ENCODE measurements at places on chromosomes 2 and 18.

DNA sequence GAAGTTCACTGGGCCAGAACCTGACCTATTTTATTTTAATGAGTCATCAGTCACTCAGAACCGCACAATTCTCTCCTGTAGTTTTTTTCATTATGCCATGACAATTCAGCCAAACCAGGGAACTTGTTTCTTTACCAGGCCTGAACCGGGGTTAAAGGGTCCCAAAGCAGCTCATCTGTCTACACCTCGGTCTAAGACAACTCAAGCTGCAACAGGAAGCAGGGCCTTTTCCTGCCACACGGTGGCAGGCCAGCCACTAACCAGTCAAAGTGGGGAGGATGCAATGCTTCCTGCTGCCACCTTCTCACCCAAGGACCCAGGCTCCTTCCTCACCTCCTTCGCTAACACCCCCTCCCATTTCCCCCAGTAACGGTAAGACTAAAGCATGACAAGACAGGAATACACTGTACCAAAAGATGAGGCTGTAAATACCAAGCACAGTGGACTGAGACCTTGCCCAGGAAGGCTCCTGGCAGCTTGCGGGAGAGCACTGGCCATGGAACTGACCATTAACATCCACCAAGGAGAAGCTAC, 56.7 kb upstream of the ACKR3 start:
- no peak for DNase-seq

DNA sequence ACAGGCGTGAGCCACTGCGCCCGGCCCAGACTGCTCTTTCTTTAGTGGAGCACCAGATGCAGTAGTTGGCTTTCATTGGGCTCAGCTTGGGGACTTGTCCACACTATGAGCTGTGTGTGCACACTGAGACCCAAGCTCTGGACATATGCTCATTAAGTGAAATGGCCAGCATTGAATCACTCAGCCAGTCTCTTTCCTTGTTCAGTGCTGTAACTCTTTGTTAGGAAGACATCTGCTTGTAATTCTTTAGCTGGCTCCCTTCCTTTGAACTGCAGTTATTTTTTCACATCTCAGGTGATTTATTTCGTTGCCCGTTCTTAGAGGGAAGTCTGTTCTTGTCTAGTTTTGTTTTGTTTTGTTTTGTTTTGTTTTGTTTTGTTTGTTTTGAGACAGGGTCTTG, 70.5 kb downstream of the CAB39 start:
- no peak for DNase-seq

GRCh38 chr2:101773137-101773536, 75.6 kb downstream of the MAP4K4 start:
- DNase-seq = no peak

GRCh38 chr2:173496746-173497145, 142.1 kb downstream of the CDCA7 start:
- DNase-seq = no peak

- DNase-seq = no peak
Measured at GRCh38 chr2:61807036-61807757, 46.7 kb downstream of the FAM161A start.

GRCh38 chr2:211881449-211881848, 657.2 kb downstream of the ERBB4 start:
- no peak for DNase-seq

- peak; percentile 3 for DNase-seq
Measured at GRCh38 chr2:59892398-59892797, 661.1 kb downstream of the BCL11A start.

GRCh38 chr18:36595818-36596215, 233.0 kb downstream of the TPGS2 start:
- DNase-seq = no peak

DNA sequence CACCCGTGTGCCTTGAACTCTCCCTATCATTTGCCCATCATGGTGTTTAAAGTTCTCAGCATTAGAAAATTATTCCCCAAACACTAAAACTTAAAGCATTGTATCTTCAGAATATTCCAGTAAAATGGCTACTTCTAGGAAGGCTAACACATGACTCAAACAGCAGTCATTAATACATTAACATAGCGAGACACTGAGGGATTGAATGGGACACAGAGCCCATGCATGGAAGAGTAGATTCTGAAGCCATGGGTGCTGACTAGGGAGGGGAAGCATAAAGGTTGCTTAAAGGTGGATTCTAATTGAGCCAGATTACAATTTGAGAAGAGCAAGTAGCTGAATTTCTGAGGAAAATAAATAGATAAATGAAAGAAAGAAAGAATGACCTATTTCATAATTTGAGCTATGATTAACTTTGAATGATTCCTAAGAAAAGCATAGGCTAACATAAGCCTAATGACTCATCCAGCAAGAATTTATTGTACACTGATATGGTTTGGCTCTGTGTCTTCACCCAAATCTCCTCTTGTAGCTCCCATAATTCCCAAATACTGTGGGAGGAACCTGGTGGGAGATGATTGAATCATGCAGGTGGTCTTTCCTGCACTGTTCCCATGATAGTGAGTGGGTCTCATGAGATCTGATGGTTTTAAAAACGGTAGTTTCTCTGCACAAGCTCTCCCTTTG, 79.8 kb upstream of the PIK3C3 start:
- no peak for DNase-seq

DNA sequence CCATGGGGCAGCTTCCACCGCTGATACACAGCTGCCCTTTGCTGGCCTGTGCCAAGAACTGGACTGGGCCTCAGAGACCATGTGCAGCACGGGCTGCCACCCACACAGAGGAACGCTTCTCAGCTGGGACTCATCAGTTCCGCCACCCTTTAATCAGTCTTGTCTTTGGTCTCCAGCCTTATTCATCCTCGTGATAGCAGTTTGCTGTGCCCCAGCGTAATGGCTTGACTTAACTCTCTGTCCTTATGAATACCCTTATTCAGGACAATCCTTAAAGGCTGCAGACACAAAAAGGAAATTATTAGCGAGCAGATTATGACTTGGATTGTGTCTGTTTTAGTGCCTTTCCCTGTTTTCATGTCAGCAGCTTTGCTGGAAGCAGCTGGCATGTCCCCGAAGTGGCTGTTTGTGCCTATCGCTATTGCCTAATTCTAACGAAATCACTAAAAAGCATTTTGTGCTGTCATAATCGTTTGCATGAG, 108.9 kb upstream of the DAPL1 start:
- no peak for DNase-seq

GRCh38 chr2:222142027-222142426, 156.8 kb downstream of the PAX3 start:
- no peak for DNase-seq

DNA sequence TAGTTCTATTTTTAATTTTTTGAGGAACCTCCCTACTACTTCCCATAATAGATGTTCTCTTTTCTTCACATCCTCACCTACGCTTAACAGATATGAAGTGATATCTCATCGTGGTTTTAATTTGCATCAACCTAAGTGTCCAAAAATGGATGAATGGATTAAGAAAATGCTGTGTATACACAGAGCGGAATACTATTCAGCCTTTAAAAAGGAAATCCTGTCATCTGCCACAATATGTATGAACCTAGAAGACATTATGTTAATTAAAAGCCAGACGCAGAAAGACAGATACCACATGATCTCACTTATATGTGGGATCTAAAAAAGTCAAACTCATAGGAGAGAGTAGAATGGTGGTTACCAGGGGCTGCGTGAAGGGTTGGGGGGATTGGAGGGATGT, 113.0 kb downstream of the PTRHD1 start:
- DNase-seq = no peak

GRCh38 chr2:12318427-12319057, 398.2 kb upstream of the TRIB2 start:
- DNase-seq = no peak

DNA sequence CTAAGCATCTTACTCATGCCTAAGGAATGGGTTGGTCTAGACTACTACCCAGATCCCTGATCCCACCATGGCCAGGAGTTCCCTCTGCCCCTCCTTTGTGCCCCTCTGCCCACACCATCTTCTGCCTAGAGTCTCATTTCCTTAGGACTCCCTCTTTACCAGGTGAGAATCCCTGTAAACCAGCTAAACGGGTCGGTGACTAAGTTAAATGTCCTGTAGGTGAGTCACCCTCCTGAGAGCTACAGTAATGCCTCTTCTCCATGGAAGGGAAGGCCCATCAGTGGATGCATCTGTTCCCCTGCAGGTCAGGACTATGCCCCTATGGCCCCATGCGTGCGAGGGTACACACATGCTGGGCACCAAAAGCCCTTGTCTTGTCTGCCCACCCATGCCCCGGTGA, 25.4 kb downstream of the PTGR3 start:
- DNase-seq = no peak

DNA sequence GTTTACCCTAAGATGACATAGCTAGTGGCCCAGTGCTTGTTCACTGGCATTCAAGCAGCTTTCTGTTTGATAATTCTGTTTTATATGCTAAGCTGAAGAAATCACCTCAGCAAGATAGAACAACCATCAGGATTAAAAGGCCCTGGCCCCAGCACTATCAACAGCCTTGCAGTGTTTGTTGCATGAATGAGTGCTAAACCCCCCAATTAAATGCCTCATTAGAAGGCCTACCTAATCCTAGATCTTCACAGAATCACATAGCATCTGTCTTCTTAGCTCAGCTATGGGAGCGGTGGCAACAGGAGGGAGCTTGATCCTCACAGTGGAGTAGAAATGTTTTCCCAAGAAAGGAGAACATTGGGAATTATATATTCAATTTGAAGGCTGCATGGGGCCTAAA, 194.1 kb upstream of the HNMT start:
- no peak for DNase-seq

DNA sequence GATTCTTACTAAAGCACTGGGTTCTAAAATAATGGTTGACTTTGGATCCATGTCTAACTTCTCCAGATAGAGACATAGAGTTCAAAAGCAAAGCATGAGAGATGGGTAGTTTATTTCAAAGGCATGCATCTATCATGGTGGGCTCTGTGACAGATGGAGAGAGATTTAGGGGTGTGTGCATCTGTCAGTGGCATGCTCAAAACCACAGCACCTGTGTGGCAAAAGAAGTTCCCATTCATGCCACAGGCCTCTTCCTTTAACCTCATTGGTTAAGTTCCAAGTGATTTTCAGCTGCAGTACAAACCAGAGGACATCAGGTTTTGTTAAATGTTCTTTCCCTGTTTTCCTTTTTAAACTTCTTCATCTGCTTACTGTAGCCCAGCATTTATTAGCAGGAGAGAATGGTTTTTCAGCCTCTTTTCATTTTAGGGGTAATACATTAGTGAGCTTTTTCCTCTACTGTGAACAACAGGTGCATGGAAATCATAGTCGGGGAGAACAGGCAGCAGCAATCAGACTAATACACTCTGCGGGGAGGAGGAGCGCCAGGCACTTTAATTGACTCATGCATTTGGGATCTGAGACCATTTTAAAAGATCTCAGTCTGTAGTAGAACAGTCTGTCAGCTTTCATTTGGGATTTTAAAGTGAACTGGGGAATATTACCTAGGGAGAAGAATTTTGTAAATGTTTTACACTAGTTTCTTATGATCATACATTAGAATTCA, 52.4 kb upstream of the UPP2 start:
- DNase-seq = no peak

- no peak for DNase-seq
Measured at GRCh38 chr2:240598311-240598911, 11.9 kb downstream of the CAPN10 start.

GRCh38 chr18:55236150-55236931, 277.1 kb upstream of the CCDC68 start:
- no peak for DNase-seq

DNA sequence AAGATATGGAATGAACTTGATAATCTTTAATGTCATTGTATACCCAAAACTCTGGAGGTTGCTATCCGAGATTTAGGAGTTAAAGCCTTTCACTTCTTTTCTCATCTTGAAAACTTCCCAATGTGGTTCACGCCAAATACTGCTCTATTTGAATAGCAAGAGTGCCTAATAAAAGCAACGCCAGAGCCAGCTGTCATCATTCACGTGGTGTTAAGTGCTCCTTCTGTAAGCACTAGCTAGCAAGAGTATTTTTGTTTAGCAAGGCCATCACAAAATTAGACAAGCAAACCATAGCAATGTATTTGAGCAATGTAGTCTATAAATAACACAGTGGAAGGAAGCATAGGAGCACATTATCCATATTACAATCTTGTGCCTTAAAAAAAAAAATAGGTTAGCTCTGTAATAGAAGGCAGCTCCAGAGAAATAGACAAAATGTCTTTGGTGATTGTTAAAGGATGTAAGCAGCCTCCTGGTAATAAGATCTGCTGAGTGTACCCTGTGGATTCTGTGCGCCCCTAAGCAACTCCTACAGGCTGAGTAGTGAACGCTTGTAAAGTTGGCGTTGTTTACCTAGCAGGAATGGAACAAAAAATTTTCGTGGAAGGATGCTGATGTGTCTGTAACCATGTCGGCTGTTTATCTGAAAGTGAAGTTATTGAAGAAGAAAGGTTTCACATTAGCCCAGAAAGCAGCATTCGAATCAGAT, 518.0 kb downstream of the CNTNAP5 start:
- peak; percentile 74 for DNase-seq

DNA sequence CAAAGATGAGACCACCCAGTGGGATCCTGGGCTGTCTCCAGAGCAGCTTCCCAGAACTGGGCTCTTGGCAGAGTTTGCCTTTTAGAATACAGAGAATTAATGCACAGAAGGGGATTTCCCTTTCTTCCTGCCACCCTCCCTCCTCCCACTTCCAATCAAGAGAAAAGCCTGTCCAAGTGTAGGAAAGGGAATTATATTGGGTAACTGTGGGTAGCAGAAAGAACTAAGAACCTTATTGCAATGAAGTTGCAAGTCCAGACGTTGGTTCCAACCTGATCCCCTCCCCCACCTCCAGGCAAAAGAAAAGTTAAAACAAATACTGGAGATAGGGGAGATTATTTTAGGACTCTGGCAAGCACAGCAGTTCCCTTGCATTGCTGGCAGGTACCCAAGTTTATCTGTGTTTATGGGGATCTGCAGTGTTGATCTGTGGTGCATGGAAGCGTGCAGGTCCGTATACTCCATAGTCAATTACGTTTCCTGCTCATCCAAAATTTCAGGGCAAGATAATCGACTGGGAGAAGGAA, 114.3 kb downstream of the PRKCE start:
- DNase-seq = peak; percentile 53

- DNase-seq = no peak
Measured at GRCh38 chr2:207676827-207677354, 34.5 kb upstream of the CCNYL1 start.

- no peak for DNase-seq
Measured at GRCh38 chr2:15023221-15023620, 390.7 kb downstream of the LRATD1 start.

GRCh38 chr2:9364373-9364772, 59.0 kb downstream of the ITGB1BP1 start:
- DNase-seq = no peak

- no peak for DNase-seq
Measured at GRCh38 chr18:26322890-26323653, 96.8 kb downstream of the TAF4B start.

- DNase-seq = no peak
Measured at GRCh38 chr2:63814114-63814513, 27.6 kb upstream of the UGP2 start.

DNA sequence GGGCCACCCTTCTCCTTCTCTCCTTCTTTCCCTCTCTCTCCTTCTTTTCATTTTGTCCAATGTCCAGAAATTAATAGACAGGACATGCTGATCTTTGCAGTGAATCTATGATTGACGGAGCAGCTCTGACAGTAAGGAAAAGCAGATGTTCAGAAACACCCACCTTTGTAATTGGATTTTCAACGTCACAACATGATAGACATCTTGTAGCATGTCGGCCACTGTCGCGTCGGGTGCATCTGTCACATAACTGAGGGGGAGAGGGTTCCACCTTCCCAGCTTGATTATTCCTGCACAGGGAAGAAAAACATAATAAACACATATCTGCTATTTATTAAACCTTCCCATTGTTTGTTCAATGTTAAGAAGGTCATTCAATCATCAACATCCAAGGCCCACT, 76.2 kb downstream of the SATB2 start:
- no peak for DNase-seq
